ENCODE measurements at places on chromosomes 7 and 10.

DNA sequence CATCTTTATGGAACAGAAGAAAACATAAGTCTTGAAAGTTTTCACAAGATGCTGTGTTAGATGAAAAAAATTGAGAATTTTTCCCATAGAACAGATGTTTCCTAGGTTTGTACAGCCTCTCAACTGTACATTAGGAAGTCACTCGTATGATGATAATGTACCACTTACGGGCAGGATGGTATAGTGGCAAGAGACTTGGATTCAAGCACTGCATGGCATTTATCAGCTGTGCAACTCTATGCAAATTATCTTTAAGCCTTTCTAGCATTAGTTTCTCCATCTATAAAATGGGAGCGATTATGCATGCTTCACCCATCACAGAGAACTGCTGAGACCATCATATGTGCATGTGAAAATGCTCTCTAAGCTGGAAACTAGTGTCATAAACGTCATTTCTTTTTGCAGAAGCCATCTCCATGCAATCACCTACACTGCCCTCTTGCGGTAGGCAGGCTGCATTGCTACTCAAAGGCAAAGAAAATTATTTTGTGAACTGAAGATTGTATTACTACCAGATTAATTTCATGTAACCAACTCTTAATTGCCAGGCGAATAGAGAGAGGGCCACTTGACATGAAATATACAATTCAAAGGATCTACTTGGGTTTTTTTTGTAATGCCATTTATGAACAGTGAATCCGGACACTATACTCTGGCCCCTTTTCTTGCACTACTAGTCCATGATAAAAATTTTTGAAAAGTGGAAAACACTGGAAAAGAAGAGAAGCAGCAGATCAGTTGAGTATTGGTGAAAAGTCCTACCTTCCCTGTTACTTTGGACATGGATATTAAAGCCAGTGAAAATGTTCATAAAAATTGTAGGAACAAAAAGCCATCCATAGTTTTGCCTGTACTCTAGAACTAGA is 102.3 kb downstream of the JAZF1 start:
- DNase-seq, result peak; percentile 21

DNA sequence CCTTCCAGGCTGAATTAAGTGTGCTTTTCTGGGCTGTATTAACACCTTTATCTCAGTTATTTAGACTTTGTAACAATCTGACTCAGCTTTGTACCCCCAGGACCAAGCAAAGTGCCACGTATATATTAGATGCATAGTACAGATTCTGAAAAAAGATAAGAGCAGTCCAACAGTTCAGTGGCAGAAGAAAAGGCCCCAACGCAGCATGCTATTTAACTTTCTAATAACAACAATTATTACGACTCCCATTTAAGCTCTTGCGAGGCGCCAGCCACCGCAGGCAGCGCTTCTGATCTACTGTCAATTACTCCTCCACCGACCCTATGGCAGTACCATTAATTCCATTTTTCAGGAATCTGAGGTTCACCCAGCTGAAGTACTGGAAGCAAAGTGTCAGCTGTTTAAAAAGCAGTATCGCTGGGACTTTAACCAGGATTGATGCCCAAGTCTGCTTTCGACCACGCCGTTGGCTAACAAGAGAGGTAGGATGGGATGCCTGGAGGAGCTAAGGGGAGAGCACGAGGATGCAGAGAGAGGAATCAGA is 638 bp downstream of the LIPA start:
- DNase-seq, result no peak

- DNase-seq, result no peak
These were observed 125.0 kb downstream of the SNX13 start for GRCh38 chr7:17815318-17815717.

GRCh38 chr7:66921396-66921917 is 432 bp downstream of the TMEM248 start:
- DNase-seq, result peak; percentile 39

- no peak for DNase-seq
These were observed 717 bp downstream of the CNPY4 start for GRCh38 chr7:100119970-100120732.

DNA sequence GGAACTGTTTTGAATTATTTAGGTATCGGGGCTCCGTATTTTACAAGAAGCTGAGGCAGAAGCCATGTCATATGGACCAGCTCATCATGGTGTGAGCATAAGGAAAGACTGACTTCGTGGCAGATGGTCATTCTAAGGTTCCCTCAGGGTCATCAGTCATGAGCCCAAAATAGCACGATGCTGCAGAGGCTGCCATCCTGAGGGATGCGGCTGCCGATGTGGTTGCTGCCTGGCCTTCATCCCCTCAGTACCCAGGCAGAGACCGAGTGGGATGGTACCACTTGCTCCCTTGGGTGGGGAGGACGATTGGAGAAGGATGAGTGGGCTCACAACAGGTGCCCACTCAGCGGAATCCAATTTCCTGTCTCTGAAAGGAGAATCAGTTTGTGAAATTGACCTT is 490.3 kb downstream of the SDK1 start:
- no peak for DNase-seq

- DNase-seq, result no peak
These were observed 102.6 kb downstream of the PARP12 start for GRCh38 chr7:139960157-139960556.

GRCh38 chr10:18650404-18650997 is 886 bp downstream of the NSUN6 start:
- no peak for DNase-seq
